Mucosa of gallbladder (tissue), 1 donor: ENCODE measurements at places on chromosomes 12 and 14. TPM values are rescaled to one million over a fixed set of nuclear protein-coding genes. Genes with fewer than 3 reads are reported as not detected.

GRCh38 chr12:54306925-54307741 is 6.3 kb upstream of the NFE2 start:
- DNase-seq, result peak; percentile 89

DNA sequence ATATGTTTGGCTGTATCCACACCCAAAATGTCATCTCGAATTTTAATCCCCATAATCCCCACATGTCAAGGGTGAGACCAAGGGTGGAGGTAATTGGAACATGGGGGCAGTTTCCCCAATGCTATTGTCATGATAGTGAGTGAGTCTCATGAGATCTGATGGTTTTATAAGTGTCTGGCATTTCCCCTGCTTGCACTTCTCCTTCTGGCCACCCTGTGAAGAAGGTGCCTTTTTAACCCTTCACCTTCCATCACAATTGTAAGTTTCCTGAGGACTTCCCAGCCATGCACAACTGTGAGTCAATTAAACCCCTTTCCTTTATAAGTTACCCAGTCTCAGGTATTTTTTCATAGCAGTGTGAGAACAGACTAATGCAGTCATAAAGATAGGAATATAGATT is 216.7 kb upstream of the SSTR1 start:
- DNase-seq, result no peak

Gene SPSB2
- total RNA-seq, result 33.7 TPM

DNA sequence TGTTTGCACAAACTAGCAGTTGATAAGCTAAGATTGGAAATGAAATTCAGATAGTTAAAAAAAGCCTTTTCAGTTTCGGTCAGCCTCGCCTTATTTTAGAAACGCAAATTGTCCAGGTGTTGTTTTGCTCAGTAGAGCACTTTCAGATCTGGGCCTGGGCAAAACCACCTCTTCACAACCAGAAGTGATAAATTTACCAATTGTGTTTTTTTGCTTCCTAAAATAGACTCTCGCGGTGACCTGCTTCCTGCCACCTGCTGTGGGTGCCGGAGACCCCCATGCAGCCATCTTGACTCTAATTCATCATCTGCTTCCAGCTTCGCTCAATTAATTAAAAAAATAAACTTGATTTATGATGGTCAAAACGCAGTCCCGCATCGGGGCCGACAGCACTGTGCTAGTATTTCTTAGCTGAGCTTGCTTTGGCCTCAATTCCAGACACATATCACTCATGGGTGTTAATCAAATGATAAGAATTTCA is 335.6 kb downstream of the TMEM121 start:
- no peak for DNase-seq

Gene WNT1
- total RNA-seq, result 0.29 TPM

GRCh38 chr12:29992366-29992765 is 208.6 kb upstream of the TMTC1 start:
- DNase-seq, result no peak

DNA sequence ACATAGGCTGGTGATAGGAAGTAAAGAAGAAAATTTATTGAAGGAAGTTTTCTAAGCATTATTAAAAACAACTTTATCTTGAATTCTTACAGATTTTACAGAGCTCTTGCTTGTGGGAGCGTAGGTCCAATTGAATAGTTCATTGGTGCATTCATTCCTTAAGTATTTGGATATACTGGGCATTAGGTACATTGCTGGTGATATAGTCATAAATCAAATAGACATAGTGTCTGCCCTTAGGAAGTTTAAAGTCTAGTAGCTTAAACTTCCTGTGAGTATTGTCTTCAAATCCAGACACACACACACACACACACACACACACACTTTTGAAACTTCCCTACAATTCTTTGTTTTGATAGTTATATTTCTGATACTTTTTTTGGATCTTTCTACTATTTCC is 226.7 kb downstream of the FUT8 start:
- DNase-seq, result no peak

GRCh38 chr14:79274641-79275291 is 936.5 kb downstream of the DIO2 start:
- DNase-seq, result no peak

GRCh38 chr12:46963977-46964971 is 115.1 kb upstream of the PCED1B start:
- peak; percentile 48 for DNase-seq

DNA sequence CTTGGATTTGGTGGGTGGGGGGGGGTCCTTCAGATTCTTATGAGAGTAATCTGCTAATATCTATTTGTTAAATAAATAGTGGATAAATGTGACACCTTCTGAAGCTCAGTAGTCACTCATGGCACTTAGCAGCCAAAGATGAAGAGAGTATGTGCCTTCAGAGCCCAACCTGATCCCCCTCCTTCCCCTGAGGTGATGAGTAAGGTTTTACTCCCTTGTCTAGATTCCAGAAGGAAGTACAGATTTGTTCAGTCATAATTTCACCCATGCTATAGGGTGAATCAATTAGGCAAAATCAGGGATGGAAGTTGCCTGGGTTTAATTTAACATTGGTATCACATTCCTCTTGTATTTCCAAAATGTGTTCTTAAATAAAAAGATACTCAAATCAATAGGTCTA is 340.3 kb upstream of the ATP2B1 start:
- DNase-seq, result no peak
